ENCODE measurements at places on chromosomes 1 and 21.

DNA sequence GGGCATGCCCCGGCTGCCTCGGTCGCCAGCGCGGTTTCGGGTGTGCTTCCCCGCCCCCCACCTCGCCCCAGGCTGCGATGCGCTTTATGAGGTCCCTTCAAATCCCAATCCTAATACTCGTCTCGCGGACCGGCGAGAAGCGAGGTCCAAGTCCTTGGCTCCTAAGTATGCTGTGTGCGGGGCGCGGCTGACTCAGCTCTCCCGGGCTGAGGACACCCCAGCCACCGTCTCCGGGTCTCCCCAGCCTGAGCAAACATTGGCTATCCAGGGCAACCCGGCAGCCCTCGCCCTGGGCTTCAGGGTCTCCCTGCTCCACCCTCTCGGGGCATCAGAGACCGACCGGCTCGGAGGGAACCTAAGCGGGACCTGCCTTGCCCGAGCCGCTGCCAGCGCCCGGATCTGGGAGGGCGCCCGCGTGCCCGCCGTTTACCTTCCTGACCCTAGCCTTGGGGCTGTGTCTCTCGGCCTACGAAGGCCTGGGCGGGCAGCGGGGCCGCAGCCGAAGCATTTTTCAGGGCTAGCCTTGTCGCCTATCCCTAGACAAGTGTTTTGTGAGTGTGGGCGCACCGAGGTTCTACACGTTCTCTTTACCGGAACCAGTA lies 1.2 kb downstream of the ITPKB start:
- no peak for DNase-seq

DNA sequence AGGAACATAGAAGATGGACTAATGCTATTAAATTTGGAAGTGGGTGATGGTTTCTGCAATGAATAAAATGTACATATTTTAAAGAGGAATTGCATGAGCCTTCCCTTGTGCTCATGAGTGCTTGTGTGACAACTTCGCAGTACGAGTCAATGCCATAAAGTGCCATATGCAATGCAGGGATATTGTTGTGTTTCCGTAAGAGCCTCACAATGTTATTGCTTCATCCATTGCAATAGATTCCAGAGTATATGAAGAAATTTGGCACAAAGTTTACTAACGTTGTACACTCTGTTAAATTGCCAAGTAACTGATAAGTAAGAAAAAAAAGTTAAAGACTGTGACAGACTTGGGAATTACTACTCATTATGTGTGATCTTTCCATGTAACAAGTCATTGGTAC lies 22.3 kb downstream of the BTG3 start:
- no peak for DNase-seq

DNA sequence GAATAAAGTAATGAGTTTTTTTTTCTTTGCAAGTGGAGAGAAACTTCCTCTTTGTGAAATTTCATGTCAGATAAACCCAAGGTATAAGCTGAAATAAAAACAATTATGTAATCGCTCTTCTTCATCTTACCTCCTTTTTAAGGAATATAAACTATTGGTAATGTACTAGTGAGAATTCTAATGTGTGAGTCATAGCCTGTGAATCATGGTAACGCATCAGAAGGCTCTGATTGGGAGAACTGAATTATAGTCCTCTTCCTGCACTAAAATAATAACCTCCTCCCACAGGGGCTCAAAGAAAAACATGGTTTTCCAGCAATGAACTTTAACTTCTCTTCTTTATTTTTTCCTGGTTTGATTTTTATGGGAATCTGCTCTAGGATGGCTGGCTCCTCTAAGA lies 57.1 kb upstream of the COX20 start:
- DNase-seq, result no peak

GRCh38 chr1:30511563-30511962 lies 211.8 kb downstream of the MATN1 start:
- no peak for DNase-seq

GRCh38 chr21:40714536-40714935 lies 132.4 kb downstream of the DSCAM start:
- no peak for DNase-seq

- DNase-seq, result no peak
Measured at GRCh38 chr1:103953386-103953785, 203.7 kb downstream of the AMY1C start.

DNA sequence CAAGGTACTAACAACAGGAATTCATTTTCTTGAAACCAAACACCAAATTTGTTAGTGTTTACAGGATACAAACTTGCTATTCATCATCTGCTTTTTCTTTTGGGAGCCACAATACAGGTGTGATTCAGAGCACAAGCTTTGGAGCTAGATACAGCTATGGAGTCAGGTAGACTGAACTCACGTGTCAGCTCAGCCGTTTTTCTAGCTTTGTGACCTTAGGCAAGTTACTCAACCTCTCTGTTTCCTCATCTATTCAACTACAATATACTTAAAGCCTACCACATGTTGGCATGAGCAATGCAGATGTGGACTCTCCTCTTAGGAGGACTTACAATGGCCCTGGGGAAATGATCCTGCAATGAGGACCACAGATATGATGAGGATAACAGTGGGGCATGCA lies 6.3 kb downstream of the HTR1D start:
- no peak for DNase-seq

- DNase-seq, result no peak
Measured at GRCh38 chr1:78500529-78500928, 9.8 kb downstream of the PTGFR start.

GRCh38 chr1:219576931-219577730 lies 35.8 kb downstream of the ZC3H11B start:
- no peak for DNase-seq

DNA sequence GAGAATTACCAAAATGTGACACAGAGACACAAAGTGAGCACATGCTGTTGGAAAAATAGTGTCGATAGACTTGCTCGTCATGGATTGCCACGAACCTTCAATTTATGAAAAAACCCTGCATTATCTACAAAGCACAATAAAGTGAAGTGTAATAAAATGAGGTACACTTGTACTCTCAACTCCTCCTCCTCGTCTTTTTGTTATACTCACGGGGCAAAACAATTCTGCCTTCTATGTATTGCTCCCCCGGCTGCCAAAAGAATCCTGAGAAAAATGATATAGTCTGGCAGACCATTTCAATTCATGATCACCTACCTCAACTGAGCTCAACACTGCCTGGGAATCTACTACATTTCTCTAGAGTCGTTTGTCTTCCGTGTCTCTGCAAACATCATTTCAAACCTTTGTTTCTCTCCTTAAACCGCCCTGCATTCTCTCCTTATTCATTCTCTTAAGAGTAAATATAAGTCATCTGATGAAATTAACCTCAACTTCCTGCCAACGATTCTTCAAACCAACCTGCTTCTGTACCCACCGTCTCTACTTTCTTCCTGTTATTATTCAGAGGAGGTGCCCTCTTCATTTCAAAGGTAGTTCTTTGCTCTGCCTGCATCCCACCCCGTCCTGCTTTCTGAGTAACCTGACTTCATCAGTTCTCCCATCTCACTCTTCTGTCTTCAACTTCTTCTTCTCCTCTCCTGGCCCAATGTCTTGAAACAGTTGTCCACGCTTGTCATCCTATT lies 12.9 kb upstream of the IL19 start:
- DNase-seq, result no peak

DNA sequence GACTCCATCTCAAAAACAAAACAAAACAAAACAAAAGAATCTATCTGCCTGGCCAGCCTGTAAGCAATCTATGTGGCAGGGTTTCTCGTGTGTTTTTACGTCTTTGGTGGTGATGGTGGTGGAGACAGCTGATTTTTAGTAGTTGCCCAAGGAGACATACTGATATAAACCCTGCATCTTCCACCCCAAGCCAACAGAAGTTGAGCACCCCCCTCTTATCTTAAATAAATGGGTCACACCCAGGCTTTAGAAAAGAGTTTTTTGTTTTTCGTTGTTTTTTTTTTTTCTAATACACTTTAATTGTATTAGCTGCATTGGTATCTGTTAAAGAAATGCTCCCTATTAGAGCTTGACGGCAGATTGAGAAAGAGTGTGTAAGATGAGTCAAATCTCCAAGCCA lies 134.7 kb downstream of the GLUL start:
- DNase-seq, result no peak

- DNase-seq, result no peak
Measured at GRCh38 chr1:226657895-226658545, 81.1 kb downstream of the ITPKB start.

GRCh38 chr1:66445492-66446181 lies 88.3 kb upstream of the SGIP1 start:
- no peak for DNase-seq

DNA sequence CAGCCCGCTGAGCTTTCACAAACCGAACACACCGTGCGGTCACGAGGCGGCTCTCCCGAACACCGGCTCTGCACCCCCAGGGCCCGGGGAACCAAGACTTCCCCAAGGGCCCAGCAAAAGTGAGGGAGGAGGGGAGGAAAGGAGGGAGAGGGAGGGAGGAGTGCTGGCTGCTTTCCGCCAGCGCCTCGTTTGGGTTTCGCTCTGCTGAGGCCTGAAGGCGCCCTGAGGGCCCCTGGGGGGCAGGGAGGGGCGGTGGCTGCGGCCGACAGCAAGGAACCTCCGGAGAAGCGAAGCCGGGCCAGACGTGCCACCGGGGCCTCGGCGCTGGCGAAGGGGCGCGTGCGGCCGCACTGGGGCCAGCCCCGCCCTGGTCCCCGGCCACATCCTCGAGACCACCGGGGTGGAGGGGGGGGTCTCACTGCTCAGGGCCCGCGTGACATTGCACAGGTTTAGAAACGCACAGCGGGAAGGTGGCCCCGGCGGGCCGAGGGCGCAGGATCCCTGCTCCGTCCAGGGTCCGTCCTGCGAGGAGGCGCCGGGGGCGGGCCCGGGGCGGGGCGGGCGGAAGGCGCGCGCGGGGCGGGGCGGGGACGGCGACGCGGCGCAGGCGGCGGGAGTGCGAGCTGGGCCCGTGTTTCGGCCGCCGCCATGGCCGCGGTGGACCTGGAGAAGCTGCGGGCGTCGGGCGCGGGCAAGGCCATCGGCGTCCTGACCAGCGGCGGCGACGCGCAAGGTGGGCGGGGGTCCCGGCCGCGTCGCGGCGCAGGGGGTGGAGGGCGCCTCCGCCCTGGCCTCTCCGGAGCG lies at the start of gene PFKL:
Gene PFKL, plus strand, starts transcription at position 596 of the 804 bp plus-strand sequence. Its CDS starts 53 bp downstream, at position 649.
- DNase-seq, result no peak

DNA sequence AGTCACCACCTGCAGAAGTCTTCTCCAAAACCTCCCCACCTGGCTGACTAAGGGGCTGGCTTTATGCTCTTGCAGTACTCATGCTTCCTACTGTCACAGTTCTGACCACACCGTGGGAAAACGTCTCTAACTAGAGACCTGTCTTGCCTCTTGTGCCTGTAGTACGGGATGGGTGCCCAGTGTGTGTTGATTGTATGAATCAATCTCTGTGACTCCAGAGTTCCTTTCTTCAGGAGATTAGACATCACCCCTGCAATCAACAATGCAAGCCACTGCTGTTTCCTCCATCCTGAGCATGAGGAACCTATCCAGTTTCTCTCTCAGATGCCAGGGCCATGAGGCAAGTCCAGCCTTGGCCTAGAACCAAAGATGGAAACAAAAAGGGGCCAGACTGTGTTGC lies 64.1 kb downstream of the LRRN2 start:
- DNase-seq, result no peak

GRCh38 chr1:157626099-157626498 lies 28.2 kb upstream of the FCRL4 start:
- no peak for DNase-seq

- DNase-seq, result no peak
Measured at GRCh38 chr1:22127248-22127647, 15.6 kb downstream of the WNT4 start.

- DNase-seq, result no peak
Measured at GRCh38 chr1:6822530-6823359, 37.5 kb downstream of the CAMTA1 start.

- DNase-seq, result no peak
Measured at GRCh38 chr1:239630767-239631166, 244.4 kb downstream of the CHRM3 start.

- DNase-seq, result no peak
Measured at GRCh38 chr21:44706706-44707581, 4.4 kb downstream of the TSPEAR start.

DNA sequence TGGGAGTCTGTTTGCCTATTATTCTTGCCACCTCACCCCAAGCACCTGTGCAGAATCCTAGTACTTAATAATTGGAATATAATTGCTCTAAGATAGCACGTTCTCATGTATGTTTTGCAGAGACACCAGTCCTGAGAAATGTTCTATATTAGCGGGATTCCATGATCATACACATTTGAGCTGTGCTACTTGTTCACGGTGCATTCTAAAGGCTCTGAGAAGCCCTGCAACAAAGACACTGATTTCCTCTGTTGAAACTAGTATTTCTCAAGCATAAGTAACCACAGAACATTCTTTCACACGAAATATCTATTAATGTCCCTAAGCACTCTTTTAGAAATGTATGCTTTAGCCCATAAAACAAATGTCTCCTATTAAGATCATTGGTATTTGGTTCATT lies 109.4 kb downstream of the BARHL2 start:
- no peak for DNase-seq

GRCh38 chr1:223143537-223144248 lies 645 bp upstream of the TLR5 start:
- DNase-seq, result no peak

GRCh38 chr21:46555225-46555617 lies 49.7 kb downstream of the S100B start:
- DNase-seq, result no peak

- DNase-seq, result no peak
Measured at GRCh38 chr1:19461220-19461554, 24.2 kb downstream of the CAPZB start.

GRCh38 chr1:115432061-115432460 lies 94.0 kb upstream of the NGF start:
- DNase-seq, result no peak

GRCh38 chr1:172602706-172603105 lies 56.2 kb upstream of the FASLG start:
- no peak for DNase-seq

DNA sequence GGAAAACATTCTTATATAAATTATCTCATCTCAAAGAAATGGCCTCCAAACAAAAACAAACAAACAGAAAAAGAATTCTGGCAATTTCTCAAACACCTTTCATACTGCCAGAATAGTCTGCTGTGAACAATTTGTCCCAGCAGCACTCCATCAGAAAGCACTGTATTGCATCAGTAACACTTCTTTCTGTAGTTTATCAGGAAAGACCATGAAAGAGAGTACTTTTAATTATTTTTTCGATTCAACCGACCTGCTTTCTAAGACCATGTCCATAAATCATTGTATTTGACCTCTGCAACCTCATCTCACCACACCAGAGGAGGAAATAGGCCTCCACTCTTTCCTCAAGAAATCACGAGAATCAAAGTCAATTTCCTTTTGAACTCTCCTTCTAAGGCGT lies 1579.9 kb downstream of the MRPL39 start:
- DNase-seq, result no peak

DNA sequence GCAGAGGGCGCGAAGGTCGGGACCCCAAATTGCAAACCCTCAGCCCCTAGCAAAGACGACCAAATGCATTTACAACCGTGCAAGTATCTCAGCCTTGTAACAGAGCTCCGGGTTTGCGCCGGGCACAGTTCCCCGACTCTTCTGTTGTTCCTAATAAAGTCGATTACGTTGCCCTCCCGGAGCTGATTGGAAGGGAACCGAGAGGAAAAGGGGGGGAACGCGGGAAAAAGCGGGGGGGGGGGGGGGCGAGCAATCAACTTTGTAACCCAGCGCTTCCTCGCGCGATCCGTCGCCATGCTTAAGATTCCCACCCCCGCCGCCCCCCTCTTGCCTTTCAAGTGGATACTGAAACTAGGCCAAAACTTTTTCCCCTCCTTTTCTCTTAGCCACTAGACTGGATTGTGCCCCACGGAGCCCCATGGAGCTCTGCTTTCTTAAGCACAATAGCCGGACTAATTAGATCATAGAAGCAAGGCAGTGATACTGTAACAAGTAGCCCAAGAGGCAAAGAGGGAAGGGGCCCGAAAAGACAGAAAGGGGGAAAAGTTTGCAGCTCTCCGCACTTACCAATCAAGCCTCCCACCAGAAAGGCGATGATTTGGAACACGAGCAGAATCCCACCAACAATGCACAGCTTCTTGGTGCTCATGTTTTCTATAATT lies 565 bp downstream of the WLS start:
- DNase-seq, result no peak
